ENCODE measurements at places on chromosomes 6 and 20.

- no peak for DNase-seq
These were observed 202.5 kb upstream of the ASCC3 start for GRCh38 chr6:101083533-101084175.

- DNase-seq, result no peak
These were observed 6.9 kb upstream of the RPL10A start for GRCh38 chr6:35461270-35461669.

DNA sequence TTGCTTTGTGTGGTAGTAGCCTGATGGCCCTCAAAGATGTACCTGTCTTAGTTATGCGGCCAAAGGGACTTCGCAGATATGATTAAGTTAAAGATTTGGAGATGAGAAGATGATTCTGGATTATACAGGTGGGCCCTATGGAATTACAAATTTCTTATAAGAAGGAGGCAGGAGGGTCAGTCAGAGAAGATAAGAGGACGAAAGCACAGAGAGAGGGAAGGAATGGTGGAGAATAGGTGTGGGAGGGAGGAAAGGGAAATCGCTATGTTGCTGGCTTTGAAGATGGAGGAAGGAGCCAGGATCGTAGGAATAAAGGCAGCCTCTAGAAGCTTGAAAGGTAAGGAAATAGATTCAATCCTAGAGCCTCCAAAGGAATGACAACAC, 1.2 kb upstream of the TSPYL1 start:
- no peak for DNase-seq

- no peak for DNase-seq
These were observed 14.3 kb upstream of the RBM39 start for GRCh38 chr20:35756404-35756803.

GRCh38 chr6:51684603-51685002, 402.8 kb downstream of the PKHD1 start:
- DNase-seq, result no peak

GRCh38 chr6:50824552-50824951, 5.9 kb downstream of the TFAP2B start:
- DNase-seq, result no peak

DNA sequence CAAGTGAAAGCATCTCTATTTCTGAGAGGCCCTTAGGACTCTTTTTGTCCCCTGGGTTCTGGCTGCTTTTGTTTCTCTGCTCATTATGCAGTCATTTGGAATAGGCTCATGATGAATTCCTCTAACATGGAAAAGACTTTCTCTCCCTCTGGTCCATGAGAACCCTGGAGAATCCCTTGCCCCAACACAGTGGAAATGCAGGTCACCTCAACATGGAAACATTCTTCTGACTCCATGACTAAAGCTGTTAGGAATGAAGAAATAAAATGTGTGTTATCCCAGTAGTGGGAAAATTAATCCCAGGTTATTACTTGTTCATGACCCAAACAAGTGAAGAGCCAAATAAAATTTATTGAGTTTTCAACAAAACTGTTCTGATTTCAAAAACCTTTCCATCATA, 458.6 kb downstream of the EPM2A start:
- DNase-seq, result no peak

DNA sequence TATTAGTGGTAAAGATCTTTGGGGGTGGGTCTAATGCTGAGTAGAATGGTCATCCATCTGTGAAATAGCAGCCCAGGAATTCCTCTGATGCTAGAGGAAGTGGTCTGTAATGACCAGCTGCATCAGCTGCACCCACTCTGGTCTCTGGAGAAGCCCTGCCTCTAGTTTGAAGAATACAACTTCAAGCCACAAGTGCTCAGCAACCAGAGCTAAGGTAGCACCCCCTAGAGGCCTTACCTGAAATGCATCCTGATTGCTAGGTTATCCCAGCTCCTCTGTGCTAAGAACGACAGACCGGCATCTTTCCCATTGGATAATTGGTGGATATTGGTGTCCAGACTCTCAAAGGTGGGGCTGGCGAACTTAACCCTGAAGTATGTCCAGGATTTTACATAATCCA, 58.2 kb downstream of the DNAH8 start:
- peak; percentile 29 for DNase-seq

DNA sequence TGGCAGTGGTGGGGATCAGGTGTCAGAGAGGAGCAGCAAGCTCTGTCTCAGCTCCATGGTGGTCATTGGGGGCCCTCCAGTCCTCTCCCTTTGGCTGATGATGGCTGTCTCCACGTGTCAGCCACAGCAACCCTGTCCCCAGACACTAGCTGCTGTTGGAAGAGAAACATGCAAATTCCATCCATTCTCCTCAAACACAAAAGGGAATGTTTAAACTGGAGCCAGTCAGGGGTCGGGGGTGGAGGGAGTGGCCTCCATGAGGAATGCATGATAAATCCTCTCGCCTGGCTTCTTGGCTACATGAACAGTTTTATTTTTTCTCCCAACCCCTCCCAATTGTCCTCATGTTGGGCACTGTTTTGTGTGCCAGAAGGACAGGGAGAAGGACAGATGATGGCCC, 86.4 kb downstream of the EDN3 start:
- no peak for DNase-seq

- DNase-seq, result peak; percentile 79
These were observed 149.7 kb upstream of the TNFAIP3 start for GRCh38 chr6:137717074-137718073.

- no peak for DNase-seq
These were observed 549.2 kb upstream of the NOX3 start for GRCh38 chr6:156004796-156005195.

- DNase-seq, result no peak
These were observed 711.1 kb upstream of the EPHA7 start for GRCh38 chr6:94130478-94130877.

GRCh38 chr6:85669735-85670194, 27.1 kb upstream of the SYNCRIP start:
- peak; percentile 44 for DNase-seq

DNA sequence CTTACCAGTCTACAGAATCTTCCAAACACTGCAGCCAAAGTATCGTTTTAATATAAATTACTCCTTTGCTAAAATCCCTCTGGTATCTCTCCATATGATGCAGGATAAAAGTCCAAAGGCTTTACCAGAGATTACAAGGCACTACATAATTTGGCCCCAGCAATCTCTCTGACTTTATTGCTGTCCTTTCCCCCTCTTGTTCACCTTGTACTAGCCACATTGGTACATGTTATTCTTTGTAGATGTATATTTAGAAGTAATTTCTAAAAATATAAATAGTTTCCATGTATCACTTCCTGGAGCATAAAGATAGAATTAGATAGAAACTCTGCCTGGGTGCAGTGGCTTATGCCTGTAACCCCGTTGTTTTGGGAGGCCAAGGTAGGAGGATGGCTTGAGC, 28.7 kb upstream of the FAM83B start:
- DNase-seq, result no peak

- DNase-seq, result no peak
These were observed 3.9 kb upstream of the ECI2 start for GRCh38 chr6:4139272-4139671.

DNA sequence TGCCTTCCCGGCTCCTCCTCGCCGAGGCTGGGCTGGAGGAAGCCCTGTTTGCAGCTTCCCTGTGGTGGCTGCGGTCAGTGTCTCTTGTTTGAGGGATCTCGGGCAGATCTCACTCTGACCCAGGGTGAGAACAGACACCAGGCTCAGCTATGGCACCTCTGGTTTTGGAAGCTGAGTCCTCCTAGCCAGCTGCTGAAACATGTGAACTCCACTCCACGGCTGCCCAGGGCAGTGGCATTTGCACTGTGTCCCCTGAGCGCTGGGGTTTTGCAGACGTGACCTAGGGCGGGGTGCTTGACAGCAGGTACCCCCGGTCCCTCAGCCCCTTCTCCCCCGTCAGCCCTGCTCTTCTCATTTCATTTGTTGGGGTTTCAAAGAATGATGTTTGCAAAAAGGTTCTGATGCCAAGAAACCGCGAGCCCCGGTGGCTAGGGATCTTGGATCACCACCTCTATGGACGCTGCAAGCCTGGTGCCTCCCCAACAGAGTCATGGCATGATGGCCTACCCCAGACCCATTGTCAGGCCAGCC, 55.0 kb upstream of the DACT2 start:
- no peak for DNase-seq

DNA sequence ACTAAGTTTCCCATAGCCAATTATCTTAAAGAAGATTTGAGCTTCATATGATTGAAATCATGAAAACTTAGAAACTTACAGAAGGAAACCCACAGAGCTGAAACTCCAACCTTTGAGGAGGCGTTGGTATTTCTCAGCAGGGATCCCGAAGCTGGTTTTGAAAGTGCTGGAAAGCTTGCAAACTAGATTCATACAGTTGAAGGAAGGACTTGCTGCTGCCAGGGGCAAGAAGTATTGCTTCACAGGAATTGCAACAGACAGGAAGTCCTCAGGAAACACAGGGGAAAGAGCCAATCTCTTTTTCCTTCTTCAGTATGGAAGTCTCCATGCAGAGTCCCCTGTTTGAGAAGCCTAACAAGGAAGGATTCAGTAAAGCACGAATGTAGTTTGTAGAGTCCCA, 419.7 kb downstream of the CD109 start:
- DNase-seq, result no peak

DNA sequence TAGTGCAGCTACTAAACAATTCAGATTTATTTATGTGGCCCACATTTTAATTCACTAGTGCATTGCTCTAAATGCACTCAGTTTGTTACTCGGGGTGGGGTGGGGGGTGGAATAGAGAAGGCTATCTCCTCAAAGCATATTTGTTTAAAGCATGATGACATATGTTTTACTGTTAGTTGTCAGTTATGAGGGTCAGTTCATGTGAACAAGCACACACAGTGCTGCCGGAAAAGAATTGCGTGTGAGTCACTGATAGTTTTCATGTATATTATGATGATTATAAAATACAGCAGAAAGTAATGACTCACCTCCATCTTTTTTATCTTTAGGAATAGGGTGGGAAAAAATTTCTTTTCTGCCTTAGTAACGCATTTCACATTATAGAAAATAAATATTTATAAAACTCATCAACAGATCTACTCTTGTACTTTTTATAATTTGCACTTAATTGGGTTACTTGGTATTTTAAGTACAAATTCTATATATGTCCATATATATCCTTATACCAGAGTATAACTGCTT, 42.2 kb upstream of the STXBP5 start:
- no peak for DNase-seq

GRCh38 chr20:38369389-38369788, 23.1 kb downstream of the LBP start:
- DNase-seq, result no peak

GRCh38 chr6:29627755-29628418, 5.1 kb downstream of the GABBR1 start:
- peak; percentile 63 for DNase-seq

- DNase-seq, result no peak
These were observed 94.8 kb upstream of the AFDN start for GRCh38 chr6:167731731-167732422.

- no peak for DNase-seq
These were observed 68.3 kb downstream of the RIN2 start for GRCh38 chr20:19826179-19826914.

DNA sequence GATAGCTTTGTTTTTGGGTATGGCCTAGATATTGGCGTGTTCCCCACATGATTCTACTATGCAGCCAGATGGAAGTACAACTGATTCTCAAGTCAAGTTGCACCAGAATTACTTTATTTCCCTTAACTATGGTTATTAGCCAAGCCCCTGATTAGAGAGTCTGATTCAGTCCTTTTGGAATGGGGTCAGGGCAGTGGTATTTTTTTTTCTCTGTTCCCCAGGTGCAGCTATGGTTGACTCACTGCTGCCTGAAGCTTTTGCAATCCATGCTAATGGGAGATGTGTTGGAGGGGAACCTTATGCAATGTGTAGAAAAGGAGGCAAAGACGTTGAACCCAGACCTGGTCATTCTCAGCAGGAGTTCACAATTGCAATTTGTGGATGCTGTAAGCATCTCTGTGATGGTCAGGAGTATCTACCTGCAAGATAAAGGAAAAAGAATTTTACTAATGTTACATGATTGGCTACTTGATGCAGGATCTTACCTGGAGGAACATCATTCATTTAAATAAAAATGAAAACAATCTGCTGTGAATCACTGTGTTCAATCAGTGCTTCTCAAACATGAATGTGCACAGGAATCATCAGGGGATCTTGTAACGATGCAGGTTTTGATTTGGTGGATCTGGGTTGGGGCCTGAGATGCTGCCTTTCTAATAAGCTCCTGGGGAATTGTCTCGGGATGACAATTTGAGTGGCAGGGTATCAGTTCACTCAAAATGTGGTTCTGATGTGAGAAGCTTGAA, 49.4 kb downstream of the PFDN4 start:
- no peak for DNase-seq

GRCh38 chr6:22886650-22887581, 317.6 kb downstream of the HDGFL1 start:
- DNase-seq, result no peak

DNA sequence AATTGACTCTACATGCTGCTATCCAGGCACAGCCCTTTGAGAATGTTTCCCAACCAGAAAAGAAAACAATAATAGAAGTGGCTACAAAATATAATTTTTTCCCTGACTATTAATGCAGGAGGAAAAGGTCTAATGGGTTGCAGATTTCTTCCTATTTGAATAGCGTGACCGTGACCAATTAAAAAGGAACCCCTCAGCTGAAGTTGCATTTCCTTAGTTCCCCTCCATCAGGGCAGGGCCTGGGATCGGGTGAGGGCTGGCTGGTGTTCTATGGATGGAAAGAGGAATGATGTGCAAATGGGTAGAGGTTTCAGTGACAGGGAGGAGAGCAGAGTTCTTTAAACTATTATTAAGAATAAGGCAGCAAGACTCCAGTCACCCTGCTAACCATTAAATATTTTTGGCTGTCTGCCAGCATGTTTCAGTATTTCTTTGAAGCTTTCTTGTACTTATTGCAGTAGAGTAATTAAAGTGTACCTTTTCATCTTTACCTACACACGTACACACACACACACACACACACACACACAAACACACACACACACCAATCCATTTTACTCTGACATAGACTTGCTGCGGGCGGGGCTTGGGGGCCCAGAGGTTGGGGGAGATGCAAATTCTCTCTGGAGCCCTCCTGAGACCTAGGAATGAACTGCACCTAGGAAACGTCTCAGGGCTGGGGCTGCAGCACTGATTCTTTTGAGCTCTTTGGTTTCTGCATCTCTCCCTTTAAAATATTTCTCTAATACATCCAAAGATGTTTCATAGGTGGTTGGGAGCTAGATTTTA, 154.8 kb upstream of the SLC35B3 start:
- DNase-seq, result no peak

GRCh38 chr6:115443825-115444478, 616.7 kb downstream of the FRK start:
- no peak for DNase-seq

Data from stimulated activated naive CD8-positive, alpha-beta T cell treated with anti-CD3 and anti-CD28 coated beads, Interleukin-15, Interleukin-2, amounts not matched to agents 100 U/mL and 50 U/mL, for 24 hours (primary cell).